Stomach (tissue), 19 donors: ENCODE measurements at places on chromosomes 16 and 17.

- DNase-seq: peak; percentile 54
These were observed 149.1 kb downstream of the PRKCA start for GRCh38 chr17:66451188-66452149.

DNA sequence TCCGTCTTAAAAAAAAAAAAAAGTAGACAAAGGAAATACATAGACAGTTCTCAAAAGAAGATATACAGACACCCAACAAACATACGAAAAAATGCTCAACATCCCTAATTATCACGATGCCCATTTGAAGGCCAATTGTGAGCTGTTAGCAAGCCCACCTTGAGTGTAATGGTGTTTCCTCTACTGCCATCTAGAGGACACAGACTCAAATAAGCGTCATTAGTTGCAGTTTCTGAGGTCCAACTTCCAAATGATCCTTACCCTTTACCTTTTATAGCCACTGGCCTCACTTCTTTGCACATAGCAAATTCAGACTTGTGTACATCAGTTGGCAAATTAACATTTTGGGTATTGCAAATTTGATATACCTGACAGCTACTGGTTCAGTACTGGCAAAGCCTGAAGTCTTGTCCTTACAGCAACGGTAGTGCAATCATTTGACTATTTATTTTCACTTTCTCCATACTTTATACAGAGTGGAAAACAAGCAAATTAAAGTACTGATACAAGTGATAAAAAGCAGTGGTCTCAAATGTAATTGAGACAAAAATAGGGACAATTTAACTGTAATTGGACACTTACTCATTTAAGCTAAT lies 536.3 kb upstream of the EEF2KMT start:
- DNase-seq: peak; percentile 47

DNA sequence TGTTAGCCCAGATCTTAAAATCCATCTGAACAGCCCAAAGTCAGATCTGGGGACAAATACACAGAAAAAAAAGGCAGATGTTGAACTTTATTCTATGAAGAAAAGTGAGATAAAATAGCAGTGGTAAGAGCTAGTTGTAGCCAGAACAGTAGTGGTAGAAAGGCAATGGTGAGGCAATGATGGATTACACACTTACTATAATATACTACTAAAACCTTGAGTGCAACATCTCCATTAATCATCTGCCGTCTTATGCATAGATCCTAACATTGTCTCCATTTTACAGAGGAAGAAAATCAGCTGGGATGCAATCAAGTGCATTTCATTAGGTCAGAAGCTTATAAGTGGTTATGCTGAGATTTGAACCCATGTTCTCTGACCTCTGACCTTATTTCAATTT lies 699.6 kb downstream of the CDH11 start:
- no peak for DNase-seq

DNA sequence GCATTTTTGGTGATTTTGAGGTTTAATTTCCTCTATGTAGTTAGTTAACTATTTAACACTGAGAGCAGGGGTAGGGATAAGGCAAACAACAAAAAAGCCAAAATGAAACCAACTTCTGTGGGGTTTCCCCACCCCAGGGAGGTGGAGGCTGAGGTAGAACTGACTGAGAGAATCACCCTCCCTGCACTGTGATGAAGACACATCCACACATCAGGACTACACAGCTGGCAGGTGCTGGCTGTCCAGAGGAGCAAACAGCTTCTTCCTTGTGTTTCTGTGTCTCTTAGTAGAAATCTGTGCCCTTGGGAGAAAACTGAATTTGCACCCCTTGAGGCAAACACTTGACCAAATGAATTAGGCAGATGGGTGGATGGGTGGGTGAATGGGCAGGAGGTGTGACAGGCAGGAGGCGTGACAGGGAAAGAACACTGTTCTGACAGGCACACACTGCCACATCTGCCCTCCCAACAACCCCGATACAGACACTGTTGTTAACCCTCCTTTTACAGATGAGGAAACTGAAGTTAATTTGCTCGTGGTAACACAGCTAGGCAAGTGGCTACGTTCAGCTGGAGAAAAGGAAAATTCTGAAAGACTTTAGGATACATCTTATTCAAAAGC lies 62.9 kb upstream of the AMZ2 start:
- DNase-seq: no peak

DNA sequence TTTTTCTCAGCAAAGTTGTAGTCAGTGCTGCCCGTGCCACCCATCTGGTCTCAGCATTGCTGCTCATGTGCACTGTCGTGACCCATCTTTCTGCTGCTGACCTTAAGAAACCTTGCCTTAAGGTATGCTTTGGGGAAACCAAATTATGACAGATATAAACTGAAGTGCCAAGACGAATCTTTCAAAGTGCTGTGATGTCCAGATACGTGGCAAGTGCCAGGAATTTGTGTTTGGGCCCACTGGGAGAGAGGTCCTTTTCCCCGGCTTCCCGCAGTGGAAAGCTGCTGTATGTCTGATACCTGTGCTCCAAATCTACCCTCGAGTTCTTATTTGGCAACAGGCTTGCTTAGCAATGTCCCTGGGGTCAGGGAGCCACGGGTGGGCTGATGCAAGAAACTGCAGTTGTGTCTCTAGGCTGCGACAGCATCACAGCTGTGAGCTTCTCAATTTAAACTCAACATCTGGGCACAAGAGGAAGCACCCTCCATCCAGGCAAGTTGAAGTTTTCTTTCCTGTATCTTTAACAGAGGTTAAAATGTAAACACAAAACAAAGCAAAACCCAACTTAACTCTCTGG lies 30.3 kb upstream of the TOX3 start:
- no peak for DNase-seq

- peak; percentile 75 for DNase-seq
These were observed 27.8 kb downstream of the TMEM92 start for GRCh38 chr17:50301891-50302584.

DNA sequence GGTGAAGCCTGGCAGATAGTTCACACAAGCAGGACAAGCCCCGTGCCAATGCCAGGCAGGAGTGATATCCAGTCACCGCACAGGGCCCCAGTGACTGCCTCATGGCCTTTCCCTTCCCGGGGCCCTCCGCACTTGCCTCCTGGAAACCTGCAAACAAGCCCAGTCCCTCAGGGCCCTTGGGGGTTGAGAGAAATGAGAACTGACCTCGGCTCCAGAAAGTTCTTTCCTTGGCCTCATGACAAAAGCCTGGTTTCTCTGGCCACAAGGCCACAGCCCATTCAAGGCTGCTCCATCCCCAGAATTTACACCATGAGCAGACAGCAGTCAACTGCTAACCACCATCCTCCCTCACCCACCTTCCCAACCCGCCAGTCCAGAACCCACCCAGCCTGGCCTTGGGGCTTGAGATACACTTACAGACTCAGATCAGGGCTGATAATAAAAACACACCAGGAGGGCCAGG lies 77.6 kb downstream of the CCDC182 start:
- peak; percentile 17 for DNase-seq

- DNase-seq: peak; percentile 44
These were observed 23.5 kb upstream of the NXPH3 start for GRCh38 chr17:49552070-49552751.

- peak; percentile 36 for DNase-seq
These were observed 7.6 kb downstream of the ADCY7 start for GRCh38 chr16:50273888-50274325.

- DNase-seq: no peak
These were observed 3.1 kb downstream of the CTRB2 start for GRCh38 chr16:75203667-75204409.

DNA sequence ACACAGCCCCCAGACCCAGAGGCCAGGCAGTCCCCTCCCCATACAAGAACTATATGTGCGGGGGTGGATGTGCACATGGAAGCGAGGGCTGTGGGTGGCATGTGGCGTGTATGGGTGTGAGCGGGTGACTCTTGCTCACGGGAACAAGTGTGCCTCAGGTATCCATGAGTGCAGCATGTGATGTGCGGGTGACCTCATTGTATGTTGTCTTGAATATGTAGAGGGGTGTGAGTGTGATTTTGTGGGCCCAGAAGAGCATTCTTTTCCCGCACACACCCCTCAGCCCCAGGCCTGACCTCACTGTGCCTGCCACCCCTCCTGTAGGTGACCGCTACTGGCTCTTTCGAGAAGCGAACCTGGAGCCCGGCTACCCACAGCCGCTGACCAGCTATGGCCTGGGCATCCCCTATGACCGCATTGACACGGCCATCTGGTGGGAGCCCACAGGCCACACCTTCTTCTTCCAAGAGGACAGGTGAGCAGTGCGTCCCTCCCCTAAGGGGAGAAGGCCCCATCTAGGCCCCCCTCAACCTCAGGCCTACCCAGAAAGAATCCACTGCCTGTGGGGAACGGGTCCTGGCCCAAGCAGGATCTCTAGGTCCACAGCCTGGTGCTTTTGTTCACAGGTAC lies 17.4 kb downstream of the MMP15 start:
- DNase-seq: no peak

DNA sequence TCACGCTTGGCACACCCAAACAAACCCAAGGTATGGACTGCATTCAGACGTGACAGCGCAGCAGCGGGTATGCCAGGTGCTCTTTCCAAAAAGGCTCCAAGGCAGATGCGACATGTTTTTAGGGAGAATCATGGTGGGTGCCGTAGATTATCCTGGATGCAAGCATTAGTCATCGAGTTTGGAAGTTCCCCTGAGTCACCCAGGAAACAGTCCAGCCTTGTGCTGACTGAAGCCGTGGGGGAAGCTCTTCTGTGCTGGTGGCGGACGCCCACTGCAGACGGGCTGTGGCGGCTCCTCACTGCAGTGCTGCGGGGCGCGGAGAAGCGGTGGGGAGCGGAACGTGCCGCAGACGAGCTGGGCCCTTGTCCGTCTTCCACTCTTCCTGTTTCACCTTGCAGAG lies 13.9 kb downstream of the JPT2 start:
- DNase-seq: no peak

DNA sequence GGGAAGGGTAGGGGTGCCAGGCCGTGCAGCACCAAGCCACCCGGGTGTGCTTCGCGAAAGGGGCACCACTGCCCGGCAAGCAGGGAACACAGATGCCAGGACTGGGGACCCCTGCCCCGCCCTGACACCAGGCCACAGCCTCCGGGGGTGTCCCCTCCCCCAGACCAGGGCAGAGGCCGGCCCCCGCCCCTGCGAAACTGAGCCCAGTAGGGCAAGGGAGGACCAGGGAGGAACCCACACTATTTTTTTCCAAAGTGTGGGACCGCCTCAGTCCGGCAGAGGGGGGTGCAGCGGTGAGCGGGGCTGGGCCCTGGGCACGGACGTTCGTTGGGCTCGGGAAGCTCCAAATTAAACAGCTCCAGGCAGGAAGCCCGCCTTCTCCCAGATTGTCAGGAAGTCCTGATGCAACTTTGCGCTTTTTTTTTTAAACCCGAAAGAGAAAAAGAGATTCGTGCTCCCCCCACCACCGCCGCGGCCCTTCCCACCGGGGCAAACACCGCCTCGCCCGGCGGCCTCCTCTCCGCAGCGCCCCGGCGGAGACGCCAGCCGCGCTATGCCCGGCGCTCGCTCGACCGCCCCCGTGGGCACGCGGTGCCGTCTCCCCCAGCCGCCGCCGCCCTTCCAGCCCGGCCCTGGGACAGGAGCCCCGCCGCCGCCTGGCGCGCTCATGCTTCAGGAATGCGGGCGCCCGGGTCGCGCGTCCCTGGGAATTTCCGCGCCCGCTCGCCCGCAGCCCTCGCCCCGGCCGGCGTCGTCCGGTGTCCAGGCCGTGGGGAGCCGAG lies 755 bp downstream of the PIEZO1 start:
- DNase-seq: peak; percentile 66

DNA sequence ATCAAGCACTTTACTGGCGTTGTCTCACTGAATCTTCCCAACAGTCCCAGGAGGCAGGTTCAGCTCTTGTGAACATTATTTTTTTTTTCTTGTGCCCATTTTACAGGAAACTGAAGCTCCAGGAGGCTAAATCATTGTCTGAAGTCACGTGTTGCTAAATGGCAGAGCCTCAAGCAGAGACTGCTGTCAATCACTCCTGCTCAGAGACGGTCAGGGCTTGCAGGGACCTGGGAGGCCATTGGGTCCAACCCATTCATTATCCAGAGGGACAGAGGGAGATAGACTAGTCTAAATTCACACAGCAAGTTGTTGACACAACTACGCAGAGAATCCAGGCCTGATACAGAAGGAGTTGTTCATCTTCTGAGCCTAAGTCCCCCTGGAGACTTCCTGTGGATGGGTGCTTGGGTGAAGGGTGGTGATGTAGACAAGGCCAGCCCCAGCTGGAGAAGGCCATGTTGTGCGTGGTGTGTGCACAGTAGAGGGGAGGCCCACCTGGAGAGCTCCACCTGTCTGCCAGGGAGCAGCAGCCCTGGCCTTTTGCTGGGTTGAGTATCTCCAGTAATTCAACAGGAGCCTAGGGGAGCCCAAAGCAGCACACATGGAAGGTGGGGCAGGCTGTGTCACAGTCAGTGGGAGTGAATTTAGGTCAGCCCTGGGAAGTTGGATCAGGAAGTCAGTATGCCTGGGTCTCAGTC lies 24.3 kb upstream of the C1QL1 start:
- DNase-seq: no peak

DNA sequence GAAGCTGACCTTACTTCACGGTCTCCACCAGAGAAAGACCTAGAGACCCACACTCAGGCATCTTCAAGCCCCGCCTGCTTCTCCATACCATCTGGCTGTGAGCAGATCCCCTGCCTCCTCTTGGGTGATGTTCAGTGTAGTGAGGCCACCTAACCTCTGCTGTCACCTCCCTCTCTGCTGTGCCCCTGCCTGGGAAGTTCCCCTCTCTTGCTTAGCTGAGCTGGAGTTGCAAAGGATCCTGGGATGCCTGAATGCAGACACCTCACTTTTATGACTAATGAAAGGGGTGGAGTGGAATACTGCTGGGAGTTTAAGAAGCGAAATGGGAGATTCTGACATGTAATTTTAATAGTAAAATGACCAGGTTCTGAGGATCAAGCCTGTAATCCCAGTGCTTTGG lies 5.8 kb downstream of the IRX3 start:
- no peak for DNase-seq

DNA sequence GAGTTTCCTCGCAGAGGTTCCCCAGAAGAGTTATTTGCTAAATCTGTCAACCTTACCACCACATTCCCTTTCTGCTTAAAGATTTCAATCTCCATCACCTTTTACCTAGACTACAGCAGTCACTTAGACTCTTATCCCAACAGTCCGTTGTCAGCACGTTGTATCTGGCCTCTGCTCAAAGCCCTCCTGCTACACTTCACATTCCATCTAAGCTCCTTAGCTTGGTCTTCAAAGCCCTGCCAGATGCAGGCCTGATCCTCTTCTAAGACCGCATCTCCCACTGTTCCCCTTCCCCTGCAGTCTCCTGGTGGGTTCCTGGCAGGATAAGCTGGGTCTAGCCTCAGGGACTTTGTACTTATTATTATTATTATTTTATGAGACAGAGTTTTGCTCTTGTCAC lies 10.3 kb upstream of the SRCAP start:
- DNase-seq: no peak

- DNase-seq: no peak
These were observed 42.0 kb upstream of the SLC6A2 start for GRCh38 chr16:55613613-55614335.
